ENCODE measurements at places on chromosomes 12 and 14. TPM values are rescaled to one million over a fixed set of nuclear protein-coding genes. Genes with fewer than 3 reads are reported as not detected.

NDUFB1 gene
- 511 TPM for total RNA-seq

DERA gene
- total RNA-seq: 29.5 TPM

BRF1 gene
- 28.1 TPM for total RNA-seq

OAS2 gene
- 8.3 TPM for total RNA-seq

C14orf119 gene
- total RNA-seq: 52.5 TPM

C12orf42 gene
- not detected for total RNA-seq

ACAD10 gene
- 21.3 TPM for total RNA-seq

ZNF140 gene
- total RNA-seq: 15.9 TPM

GLS2 gene
- total RNA-seq: not detected

NEUROD4 gene
- total RNA-seq: not detected

CATSPERB gene
- total RNA-seq: not detected

NUAK1 gene
- total RNA-seq: 3.7 TPM

IRF9 gene
- 35.5 TPM for total RNA-seq

NPAS3 gene
- 0.10 TPM for total RNA-seq

YEATS4 gene
- total RNA-seq: 13.0 TPM

HOXC12 gene
- not detected for total RNA-seq

KRT75 gene
- not detected for total RNA-seq

PCBP2 gene
- 512 TPM for total RNA-seq

LHX5 gene
- total RNA-seq: not detected

KRT86 gene
- not detected for total RNA-seq

NINJ2 gene
- total RNA-seq: not detected

ANKRD33 gene
- 0.44 TPM for total RNA-seq

MIPOL1 gene
- total RNA-seq: 3.7 TPM

NANOG gene
- total RNA-seq: not detected

CAMKK2 gene
- total RNA-seq: 23.3 TPM

SERPINA9 gene
- total RNA-seq: not detected

DPF3 gene
- 0.29 TPM for total RNA-seq

CLMN gene
- 1.6 TPM for total RNA-seq

LYZ gene
- total RNA-seq: not detected

SYCP3 gene
- not detected for total RNA-seq

DEPDC4 gene
- not detected for total RNA-seq

ATG2B gene
- total RNA-seq: 10.2 TPM

HOXC9 gene
- not detected for total RNA-seq

CEP128 gene
- total RNA-seq: 1.1 TPM

PRH2 gene
- not detected for total RNA-seq

KRT82 gene
- total RNA-seq: not detected

Data from cardiac ventricle fibroblast (primary cell).